ENCODE measurements at places on chromosomes 13 and 19.
A peak's percentile ranks its signal among the peaks of the same experiment; 100 is the strongest.

GRCh38 chr13:25587326-25587980 is 215.7 kb downstream of the ATP8A2 start:
- DNase-seq, result no peak

GRCh38 chr13:33193428-33193974 is 92.1 kb downstream of the STARD13 start:
- DNase-seq, result no peak

GRCh38 chr19:15287496-15287895 is 44.8 kb downstream of the BRD4 start:
- no peak for DNase-seq

GRCh38 chr19:50430888-50431342 is 1.8 kb upstream of the MYBPC2 start:
- no peak for DNase-seq

GRCh38 chr13:114130131-114130836 is 2.1 kb downstream of the RASA3 start:
- DNase-seq, result no peak

GRCh38 chr19:43782689-43783231 is 2.0 kb upstream of the KCNN4 start:
- no peak for DNase-seq

- peak; percentile 38 for DNase-seq
Measured at GRCh38 chr19:33797802-33798671, 1.4 kb downstream of the KCTD15 start.

GRCh38 chr19:33295621-33296487 is 6.5 kb downstream of the CEBPA start:
- no peak for DNase-seq

DNA sequence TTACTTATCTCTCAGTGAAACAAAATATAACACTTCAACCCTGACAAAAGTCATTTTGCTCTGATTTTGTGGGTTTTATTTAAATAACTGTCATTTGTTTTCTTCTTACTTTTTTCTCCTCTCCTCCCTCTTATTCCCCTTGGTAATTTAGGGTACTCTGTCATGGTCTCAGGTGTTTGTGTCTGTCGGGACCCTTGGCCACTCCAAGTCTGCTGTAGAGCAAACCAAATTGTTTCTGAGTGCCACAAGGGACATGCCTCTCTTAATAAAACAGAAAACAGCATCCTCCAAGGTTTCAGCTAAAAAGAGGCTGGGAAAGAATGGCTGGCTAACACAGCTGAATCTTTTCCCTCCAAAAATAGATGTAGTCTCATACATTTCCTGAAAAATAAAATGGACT is 573.1 kb upstream of the KLF12 start:
- no peak for DNase-seq

DNA sequence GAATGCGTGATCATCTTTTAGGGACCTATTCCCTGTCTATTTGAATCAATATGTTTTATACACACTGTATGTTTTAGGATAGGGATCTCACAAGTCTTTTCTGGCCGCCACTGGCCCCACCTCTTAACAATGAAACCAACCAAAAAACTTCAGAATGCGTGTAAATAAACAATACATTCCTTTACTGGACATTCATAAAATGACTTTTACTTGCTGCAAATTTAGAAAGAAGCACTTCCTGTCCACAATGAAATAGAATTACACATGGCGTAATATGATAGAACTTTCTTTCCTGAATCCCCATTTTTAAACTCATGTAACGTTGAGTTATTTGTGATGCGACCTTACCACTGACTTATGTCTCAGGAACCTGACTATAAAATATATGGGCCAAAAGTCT is 233.6 kb downstream of the SLITRK6 start:
- DNase-seq, result no peak

DNA sequence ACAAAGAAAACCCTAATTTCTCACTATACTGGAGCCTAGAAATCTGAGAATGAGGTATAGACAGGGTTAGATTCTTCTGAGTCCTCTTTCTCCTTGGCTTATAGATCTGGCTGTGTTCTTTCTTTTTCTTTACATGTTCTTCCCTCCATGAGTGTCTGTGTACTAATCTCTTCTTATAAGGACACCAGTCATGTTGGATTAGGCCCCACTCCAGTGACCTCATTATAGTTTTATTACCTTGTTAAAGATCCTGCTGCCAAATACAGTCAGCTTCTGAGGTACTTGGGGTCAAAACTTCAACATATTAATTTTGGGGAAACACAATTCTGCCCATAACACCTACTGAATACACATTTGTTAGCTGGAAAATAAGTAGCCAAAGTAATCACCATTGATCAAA is 302.6 kb downstream of the PCDH9 start:
- peak; percentile 57 for DNase-seq

DNA sequence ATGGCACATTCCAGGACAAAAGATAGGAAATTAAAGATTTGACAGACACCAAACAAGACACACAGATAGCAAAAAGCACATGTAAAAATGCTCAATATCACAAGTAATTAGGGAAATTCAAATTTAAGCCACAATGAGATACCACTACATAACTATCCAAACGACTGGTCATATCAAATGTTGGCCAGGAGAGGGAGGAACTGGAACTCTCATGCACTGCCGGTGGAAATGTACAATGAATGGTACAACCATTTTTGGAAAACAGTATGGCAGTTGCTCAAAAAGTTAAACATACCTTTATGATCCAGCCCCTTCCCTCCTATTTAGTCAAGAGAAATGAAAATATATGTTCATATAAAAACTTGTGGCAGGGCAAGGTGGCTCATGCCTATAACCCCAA is 36.8 kb upstream of the CYP2S1 start:
- DNase-seq, result no peak

- DNase-seq, result no peak
Measured at GRCh38 chr19:39927524-39928356, 6.7 kb downstream of the FCGBP start.

GRCh38 chr13:74682746-74683145 is 548.5 kb upstream of the KLF12 start:
- no peak for DNase-seq

DNA sequence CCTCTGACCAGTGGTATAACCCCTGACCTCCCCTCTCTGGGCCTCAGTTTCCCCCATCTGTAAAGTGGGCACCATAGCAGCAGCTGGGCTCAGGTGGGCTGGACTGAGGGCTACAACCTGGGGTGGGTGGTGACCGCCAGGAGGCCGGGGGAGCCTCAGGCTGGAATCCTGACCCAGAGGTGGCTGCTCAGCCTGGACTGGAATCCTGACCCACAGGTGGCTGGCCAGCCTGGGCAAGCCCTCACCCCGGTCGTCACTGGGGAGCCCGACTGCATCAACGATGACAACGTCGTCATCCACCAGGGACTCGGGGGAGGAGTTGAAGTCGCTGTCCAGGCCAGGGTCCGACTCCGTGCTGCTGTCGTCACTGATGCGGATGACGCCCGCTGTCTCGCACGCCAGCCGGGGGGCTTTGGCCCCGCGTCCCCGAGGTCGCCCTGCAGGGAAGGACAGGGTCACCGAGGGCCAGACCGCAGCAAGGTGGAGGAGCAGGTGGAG is 10.2 kb downstream of the GPX4 start:
- no peak for DNase-seq

DNA sequence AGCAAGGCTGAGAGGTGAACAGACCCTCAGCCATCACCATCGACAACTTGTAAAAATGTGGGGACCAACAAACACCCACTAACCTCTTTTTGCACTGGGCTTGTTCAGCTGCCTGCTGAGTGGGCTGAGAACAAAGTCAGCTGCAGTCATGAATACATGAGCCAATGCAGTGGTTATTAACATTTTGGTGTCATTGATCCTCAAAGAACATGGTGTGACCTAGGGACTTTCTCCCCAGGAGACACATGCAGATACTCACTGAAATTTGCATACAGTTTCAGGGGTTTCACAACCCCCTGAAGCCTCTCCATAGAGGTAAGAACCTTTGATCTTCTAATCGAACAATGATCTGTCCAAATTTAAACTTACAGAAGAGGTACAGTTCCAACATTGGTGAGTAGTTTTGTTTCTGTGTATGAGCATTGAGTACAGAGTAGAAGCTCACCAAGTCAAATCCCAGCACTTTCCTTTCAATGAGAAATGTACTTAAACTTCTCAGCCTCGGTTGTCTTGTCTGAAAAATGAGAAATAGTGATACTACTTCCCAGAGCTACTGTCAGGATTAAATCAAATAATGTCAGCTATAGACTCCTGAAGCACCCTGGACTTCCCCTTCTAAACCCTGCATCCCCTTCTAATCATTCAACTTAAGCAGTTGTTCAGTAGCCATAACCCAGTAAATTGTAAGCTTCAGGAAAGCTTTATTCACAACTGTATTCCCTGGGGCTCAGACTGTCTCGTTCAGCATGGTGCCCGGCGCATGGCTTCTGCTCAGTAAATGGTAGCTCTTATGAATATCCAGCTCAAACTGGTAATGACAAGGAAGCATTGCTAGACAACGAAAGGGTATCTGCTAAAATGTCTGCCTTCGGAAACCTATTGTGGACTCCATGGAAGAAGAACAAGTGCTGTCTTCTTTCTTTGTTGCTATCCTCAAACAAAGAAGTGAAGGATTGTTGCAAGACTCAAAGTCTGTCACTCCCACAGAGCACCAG is 148.7 kb downstream of the FOXO1 start:
- DNase-seq, result no peak

DNA sequence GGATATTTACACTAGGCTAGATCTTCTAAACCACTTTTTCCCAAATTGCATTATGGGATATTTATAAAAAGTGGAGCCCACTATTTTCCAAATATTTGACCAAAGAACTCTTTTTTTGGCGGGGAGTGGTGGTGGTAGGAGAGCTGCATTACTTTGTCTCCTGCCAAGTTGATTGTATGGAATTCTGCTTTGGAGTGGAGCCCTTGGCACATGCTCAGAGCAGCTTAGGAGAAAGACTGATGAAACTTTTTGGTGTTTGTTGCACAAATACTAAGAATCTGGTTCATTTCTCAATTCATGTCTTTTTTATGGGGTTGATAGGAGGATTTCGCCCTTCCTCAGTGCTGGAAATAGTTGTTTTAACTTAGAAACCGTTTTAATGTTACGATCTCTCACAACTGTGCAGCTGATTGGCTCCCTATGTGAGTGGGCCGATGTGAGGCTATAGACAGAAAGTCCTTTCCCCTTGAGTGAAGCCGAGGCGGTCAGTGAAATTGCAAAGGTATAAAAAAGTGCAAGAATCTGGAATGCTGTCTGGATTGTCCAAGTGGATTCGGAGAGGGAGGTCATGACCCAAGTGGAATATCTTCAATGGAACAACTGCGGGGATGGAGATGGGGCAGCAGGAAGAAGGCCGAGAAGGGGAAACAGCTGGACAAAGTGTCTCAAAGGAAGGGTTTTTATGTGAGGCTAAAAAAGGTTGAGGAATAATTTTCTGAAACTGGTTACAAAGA is 415.9 kb downstream of the FGF9 start:
- no peak for DNase-seq

GRCh38 chr19:40702337-40703012 is 12.0 kb upstream of the NUMBL start:
- no peak for DNase-seq

- DNase-seq, result no peak
Measured at GRCh38 chr13:80133631-80134261, 207.2 kb downstream of the SPRY2 start.

All from NCI-H524 (cell line).